Dorsolateral prefrontal cortex (tissue), 122 donors: ENCODE measurements at places on chromosomes 1 and 21.

DNA sequence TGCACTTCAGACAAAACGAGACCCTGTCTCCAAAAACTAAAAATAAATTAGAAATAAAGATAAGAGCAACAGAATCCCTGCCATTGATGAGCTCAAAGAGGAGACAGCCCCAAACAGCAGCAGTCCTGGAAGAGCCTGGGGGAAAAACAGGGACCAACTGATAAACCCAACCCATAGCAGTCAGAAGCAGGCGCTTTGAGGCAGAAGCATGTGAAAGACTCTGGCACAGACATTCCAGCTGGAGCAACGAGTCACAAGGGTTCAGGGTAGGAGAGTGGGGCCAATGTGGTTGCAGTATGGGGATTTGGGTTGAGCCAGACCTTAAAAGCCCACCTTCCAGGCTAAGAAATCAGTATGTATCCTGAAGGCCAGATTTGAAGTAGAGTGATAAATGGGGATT, 78.5 kb downstream of the MPZL1 start:
- no peak for DNase-seq

DNA sequence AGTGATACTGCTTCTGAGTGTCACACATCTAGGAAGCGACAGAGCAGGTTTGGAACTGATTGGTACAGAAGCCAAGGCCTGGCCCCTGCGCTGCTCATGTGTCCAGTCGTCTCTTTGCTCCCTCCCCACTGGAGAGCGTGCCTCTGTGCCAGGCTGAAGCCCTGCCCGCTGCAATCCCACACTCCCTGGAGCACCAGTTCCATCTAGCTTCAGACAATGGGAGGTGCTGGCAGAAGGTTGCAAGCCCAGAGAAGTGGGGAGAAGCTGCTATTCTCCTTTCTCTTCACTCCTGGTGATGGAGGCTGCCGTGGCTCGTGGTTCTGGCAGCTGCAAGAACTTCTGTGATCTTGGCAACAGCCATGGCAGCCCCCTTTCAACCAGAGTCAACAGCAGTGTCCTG, 250.9 kb downstream of the MATN1 start:
- no peak for DNase-seq

DNA sequence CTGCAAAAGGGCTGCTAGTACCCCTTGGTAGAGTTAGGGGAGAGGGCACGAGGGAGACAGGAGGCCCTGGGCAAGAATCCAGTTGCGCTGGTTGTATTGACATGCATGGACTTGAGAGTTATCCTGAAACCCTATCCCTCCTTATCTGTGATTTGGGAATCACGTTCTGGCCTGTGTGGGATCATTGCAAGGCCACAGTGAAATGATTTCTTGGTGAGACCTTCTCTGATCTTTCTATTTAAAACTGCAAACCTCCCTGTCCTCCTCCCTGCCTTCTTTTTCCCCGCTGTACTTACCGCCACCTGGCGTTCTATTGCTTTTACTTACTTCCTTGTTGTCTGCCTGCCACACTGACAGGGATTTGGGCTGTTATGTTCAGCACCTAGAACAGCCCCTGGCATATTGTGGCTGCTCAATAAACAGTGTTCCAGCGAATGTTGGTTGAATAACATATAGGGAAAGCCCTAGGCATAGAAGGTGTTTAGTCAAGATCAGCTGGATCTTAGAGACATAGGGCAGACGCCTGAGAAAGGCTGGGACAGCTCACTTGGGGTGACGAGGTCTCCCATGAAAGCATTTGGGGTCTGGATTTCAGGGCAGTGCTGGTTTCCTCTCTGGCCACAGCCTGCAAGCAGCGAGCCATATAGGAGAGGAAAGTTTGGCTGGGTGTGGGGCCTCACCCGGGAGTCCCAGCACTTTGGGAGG, 25.6 kb downstream of the ALPL start:
- no peak for DNase-seq

DNA sequence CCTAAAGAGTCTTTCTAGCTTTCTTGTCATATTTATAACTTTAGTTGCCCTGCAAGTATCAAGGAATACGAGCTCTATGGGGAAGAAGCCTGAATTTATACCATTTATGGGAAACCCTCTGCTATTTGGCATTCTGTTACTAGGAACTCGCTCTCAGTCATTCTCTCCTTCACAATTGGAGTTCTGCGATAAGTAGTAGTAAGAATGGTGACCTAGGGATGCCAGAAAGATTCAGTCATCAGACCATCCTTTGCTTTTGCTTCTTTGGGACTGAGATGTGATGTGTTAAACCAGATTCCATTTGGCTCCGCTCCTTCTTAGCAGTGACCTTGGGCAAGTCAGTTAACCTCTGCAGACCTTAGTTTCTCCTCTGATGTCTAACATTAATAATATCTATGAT, 256.5 kb downstream of the FGGY start:
- DNase-seq, result no peak

DNA sequence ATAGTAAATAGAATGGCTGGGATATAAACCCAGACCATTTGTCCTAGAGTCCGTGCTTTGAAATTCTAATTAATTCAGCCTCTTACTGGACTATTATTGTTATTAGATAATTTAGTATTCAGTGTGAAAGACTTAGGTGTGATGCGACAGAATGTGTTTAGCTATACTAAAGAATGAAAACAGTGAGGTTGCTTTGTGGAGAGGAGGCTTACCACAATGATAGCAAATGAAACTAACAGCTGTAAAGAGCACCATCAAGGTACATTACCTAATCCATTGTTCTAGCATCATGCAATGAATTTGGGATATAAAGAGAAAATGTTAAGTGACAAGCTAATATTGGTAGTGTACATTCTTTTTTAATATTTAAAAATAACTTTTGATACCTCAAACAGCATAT, 911.1 kb downstream of the KCNT2 start:
- no peak for DNase-seq

GRCh38 chr1:98963064-98963758, 41.5 kb downstream of the PLPPR5 start:
- no peak for DNase-seq

DNA sequence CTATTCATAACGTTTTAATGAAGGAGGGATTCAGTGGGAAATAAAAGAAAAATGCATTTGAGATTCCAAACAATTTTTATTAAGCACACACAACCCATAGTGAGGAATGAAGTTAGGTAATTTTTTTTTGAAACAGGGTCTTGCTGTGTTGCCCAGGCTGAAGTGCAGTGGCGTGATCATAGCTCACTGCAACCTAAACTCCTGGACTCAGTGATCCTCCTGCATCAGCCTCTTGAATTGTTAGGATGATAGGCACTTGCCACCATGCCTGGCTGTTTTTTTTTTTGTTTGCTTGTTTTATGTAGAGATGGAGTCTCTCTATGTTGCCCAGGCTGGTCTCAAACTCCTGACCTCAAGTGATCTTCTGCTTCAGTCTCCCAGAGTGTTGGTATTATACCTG, 28.9 kb downstream of the LYPLAL1 start:
- DNase-seq, result no peak

DNA sequence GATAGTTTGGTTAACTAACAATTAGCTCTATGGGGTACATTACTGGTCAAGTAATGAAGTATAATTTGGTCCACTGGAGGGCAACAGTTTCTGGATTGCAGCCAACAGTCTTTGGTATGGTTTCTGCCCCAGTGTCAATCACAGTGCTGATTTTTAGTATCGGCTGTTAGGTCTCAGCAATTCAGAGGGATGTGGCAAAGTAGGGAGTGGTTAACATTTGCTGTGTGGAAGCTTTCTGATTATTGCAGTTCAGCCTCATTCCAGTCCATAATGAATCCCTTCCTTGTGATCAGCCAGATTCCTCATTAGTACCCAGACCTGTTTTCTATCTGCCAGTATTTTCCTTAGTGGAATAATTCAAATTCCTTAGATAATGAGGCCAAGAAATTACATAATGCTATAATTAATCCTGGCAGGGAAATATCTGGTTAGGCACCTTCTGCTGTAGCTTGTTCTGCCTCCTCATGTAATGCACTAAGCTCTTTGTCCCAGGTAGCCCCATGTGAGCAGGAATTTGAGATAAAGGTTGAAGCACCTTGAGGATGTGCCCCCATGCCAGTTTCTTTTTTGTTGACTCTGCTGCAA, 14.0 kb downstream of the F3 start:
- no peak for DNase-seq

GRCh38 chr1:158547533-158547932, 6.7 kb downstream of the OR6Y1 start:
- DNase-seq, result no peak
